Stimulated activated CD4-positive, alpha-beta T cell treated with anti-CD3 and anti-CD28 coated beads, TNF-alpha, amount 100 ng/mL, for 1 hour (primary cell): ENCODE measurements at places on chromosomes 1 and 21.

DNA sequence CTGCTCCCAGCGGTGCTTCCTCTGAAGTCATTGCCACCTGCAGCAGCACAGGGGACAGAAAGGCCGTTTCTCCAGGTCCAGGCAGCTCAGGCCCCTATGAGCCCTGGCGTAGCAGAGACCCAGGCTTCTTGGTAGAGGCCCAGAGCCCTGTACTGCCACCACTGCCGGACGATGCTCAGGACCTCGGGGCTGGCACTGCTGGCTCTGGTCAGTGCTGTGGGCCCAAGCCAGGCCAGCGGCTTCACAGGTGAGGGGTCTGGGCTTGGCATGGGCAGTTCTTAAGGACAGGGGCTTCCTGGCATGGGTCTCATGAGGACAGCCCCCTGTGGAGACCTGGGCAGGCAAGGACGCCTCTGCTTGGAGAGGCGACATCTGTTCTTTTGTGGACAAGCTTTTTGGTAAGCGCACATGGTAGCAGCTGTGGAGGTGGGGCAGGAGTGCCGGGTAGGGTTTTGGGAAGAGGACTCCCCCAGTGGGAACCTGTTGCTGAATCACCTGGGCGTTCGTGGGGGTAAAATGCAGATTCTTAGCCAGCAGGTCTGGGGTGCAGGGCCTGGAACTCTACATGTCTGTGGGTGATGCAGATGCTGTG, at the start of gene UMODL1:
Gene UMODL1, plus strand, starts transcription at position 172 of the 592 bp plus-strand sequence. Its CDS starts 0 bp downstream, at position 172.
- no peak for DNase-seq

DNA sequence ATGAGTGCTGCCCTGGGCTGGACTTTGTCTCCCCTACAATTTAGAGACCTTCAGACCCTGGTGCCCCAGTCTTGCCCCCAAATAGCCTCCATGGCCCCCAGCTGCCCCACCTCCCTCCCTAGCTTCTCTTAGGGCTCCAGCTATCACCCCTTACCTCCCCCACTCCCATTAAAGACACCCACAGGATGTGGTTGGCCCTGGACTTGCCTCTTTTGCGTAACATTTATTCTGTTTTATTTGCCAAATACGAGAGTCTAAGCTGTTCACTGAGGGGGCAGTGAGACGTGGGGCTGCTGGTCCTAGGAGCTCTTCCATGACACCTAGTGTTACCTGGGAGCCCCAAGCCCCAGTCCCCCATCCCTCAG, 4.5 kb downstream of the ZC3H12A start:
- peak; percentile 35 for DNase-seq

DNA sequence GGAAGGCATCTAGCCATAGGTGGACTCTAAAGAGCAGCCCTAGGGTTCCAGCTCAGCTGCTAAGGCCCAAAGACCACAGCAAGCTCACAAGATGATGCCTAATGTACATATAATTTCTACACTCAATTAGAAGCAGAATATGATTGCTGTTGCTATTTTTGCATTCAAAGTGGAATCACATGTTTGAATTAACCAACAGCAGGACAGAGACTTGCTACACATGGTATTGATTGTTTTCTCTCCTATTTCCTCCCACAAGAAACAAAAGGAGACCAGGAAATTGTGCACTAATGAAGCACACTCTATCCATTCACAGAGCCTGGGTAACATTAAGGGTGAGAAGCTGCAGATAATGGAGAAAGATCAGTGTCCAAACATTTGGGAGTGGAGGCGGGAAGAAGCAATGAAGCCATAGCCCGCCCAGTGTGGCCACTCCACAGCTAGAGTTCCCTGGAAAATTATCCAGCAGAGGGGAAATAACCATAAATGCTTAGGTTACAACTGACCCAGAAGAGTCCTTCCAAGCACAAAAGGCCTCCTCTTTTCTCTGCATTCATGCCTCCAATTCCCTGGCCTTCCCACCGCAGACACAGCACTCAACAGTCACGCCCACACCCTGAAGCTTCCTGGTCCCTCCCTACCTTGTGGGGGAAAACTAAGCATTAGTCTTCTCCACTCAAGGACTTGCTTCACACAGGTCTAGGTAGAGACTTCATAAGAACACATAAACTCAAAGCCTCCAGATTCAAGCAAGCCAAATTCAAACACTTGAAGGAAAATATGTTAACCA, 7.5 kb downstream of the CNN3 start:
- DNase-seq = no peak

- no peak for DNase-seq
These were observed 242.0 kb downstream of the FOXD2 start for GRCh38 chr1:47679826-47680225.

GRCh38 chr1:27427329-27427728, 34.9 kb downstream of the GPR3 start:
- DNase-seq = no peak
